ENCODE measurements at places on chromosomes 11 and 22.

GRCh38 chr22:43090130-43090789, 1.1 kb upstream of the TTLL1 start:
- no peak for DNase-seq

DNA sequence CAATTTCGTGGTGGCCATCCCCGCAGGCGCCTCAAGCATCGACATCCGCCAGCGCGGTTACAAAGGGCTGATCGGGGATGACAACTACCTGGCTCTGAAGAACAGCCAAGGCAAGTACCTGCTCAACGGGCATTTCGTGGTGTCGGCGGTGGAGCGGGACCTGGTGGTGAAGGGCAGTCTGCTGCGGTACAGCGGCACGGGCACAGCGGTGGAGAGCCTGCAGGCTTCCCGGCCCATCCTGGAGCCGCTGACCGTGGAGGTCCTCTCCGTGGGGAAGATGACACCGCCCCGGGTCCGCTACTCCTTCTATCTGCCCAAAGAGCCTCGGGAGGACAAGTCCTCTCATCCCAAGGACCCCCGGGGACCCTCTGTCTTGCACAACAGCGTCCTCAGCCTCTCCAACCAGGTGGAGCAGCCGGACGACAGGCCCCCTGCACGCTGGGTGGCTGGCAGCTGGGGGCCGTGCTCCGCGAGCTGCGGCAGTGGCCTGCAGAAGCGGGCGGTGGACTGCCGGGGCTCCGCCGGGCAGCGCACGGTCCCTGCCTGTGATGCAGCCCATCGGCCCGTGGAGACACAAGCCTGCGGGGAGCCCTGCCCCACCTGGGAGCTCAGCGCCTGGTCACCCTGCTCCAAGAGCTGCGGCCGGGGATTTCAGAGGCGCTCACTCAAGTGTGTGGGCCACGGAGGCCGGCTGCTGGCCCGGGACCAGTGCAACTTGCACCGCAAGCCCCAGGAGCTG, 24.8 kb downstream of the ADAMTS15 start:
- no peak for DNase-seq

DNA sequence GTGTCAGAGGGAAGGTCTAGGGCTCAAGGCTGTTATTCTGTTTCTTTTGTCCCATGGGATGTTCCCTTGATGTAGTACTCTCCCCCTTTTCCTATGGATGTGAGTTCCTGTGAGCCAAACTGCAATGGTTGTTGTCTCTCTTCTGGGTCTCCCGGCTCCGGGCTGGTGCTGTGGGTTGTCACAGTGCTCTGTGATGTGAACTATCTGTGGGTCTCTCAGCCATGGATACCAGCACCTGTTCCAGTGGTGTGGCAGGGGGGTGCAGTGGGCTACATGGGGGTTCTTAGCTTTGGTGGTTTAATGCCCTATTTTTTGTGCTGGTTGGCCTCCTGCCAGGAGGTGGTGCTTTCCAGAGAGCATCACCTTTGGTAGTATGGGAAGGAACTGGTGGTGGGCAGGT, 941.1 kb downstream of the KCNA4 start:
- DNase-seq, result no peak

DNA sequence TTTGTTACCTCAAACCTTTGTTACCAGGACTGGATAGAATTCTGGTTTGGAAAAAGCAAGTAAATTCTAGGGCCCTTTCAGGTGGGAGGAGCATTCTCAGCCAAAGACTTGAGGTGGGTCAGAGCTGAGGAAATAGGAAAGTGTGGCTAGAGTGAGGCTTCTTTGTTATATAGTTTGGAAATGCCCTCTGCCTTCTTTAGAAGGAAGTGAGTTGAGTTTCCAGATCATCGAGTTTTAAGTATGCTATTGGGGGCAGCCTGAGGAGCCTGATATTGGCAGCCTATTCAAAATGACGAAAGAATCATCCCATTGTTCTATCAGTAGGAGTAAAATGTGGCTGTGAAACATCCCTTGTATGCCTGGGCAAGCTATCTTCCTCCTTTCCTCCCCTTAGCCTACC, 134.1 kb downstream of the ARHGAP42 start:
- DNase-seq, result no peak

DNA sequence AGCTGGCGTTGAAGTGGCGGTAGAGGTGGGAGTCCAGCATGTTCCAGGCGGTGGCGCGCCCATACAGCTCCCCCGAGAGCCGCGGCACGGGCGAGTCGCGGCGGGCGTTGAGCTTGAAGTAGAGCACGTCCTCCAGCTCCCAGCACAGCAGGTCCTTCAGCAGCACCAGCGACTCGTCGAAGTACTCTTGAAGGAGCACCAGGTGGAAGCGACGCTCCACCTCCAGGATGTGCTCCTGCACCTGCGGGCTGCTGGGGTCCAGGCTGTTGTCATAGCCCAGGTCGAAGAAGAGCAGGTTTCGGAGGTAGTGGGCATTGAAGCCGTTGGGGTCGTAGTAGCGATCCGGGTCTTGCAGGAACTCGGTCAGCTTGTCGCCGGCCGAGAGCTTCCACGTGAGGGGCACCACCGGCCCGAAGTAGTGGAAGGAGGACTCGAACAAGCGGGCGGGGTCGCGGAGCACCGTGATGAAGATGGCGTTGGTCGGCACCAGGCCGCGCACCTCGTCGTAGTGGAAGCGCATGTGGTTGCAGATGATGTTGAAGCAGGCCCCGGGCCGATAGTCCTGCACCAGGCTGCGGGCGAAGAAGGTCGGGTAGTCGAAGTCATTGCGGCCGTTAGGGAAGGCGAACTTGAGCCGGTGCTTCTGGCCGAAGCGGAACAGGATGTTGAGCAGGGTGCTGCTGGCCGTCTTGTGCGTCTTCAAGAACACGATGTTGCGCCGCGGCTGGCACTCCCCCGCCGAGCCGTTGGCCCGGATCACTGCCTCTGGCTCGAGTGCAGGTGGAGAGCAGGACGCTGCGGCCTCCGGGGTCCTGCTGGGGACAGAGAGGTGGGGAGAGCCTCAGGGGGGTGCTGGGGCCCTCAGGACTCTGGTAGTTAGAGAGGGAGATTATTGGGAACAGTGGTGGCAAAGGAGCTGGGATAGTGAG, 9.0 kb upstream of the SEC14L6 start:
- no peak for DNase-seq

GRCh38 chr11:46272816-46273427, 4.5 kb upstream of the CREB3L1 start:
- DNase-seq, result no peak

All from right lung (tissue), 10 donors.